Fibroblast of skin of abdomen (primary cell): ENCODE measurements at places on chromosomes 3 and 15.

- peak; percentile 84 for DNase-seq
Measured at GRCh38 chr3:11155341-11156025, 1.2 kb downstream of the HRH1 start.

GRCh38 chr3:197364410-197365071 lies 66.1 kb upstream of the DLG1 start:
- DNase-seq = no peak

- no peak for DNase-seq
Measured at GRCh38 chr15:83514584-83514983, 67.4 kb downstream of the SH3GL3 start.

- no peak for DNase-seq
Measured at GRCh38 chr15:83585601-83586335, 68.2 kb upstream of the ADAMTSL3 start.

DNA sequence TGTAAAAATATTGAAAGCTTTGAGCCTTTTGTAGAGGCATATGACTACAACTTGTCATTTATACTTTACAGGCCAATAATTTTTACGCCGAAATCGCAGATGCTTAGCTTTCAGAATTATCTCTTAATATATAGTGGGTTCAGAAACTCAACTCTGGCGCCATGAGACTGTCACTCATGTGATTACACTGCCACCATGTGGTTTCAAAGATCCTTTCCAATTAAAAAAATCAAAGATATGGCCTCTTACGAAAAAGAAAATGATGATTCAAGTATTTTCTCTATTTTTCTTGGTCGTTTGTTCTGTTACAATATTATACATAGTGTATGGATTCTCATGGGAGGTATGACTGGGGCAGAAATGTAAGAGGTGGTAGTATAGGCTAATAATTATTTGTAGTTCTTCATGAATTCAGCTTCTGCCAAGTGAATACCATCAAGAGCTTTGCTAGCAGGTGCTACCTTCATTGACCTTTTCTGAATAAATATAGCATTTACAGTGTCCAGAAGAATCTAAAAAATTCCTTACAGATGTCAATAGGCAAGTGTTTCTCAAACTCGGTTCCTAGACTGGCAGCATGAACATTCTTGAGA lies 751.7 kb upstream of the GOLIM4 start:
- DNase-seq = peak; percentile 40

DNA sequence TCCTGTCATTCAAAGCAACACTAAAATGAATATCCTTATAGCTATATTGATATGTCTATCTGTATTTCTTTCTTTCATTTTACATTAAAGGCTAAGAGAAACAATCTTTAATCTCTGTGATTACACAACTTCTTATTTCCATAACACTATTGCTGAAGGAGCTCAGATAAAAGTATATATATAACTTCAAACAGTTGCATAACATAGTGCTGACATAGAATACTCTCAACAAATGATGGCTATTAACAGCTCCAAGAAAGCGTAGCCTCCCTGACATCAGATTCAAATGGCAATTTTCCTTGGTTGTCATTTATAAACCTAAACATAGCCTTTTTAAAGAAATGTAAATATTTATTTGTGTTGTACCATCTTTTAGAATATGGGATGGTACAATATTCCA lies 116.6 kb upstream of the PTPRG start:
- DNase-seq = no peak
